ENCODE measurements at places on chromosomes 7 and 10.

DNA sequence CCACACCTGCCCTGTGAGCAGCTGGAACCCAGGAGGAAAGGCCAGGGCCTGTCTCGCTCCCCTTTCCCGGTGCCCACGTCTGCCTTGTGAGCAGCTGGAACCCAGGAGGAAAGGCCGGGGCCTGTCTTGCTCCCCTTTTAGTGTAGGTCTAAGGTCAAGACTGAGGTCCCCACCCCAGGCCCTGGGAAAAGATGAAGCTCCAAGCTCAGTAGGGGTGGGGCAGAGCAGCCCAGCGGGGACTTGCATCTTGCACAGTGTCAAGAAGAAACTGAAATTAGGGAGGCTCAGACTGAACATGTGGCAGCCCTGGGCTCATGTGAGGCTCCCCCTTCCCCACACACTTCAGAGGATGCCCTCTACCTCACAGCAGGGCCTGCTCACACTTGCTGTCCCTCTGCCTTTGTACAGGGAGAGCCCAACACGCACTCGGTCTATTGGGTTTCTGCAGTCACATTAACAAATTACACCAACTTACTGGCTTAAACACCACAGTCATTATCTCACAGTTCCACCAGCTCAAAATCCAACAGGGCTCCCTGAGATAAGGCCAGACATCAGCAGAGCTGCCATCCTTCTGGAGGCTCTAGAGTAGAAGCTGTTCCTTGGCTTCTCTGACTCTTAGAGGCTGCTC is 12.4 kb downstream of the POLL start:
- no peak for DNase-seq

GRCh38 chr10:11950325-11951018 is 92.1 kb downstream of the UPF2 start:
- DNase-seq: no peak

DNA sequence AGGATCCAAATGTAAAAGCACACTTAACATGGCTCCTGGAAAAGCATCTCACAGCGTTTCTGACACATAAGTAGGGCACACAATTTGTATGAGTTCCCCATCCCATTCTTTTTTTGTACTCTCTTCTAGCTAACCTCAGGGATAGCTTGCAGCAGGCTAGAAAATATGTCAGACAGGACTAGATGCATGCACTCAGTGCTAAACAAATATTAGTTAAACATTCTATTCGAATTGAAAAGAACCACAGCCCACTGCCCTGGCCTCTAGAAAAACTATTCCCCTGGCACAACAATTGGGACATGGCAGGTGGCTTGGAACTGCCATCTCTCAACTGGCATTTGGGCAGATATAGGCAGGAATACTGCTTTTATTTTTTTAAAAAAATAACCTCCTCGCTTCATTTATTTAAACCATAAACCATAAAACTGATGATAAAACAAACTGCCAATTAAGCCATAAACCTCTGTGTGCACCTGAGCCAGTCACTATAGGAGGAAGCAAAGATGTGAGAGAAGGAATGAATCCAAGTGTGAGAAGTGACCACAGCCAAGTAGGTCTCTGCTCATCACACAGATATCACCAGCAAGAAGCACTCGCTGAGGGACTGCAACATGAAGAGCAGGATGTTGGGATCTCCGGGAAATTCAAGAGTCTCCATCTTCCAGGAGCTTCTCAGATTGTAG is 394.1 kb downstream of the NEBL start:
- DNase-seq: no peak

DNA sequence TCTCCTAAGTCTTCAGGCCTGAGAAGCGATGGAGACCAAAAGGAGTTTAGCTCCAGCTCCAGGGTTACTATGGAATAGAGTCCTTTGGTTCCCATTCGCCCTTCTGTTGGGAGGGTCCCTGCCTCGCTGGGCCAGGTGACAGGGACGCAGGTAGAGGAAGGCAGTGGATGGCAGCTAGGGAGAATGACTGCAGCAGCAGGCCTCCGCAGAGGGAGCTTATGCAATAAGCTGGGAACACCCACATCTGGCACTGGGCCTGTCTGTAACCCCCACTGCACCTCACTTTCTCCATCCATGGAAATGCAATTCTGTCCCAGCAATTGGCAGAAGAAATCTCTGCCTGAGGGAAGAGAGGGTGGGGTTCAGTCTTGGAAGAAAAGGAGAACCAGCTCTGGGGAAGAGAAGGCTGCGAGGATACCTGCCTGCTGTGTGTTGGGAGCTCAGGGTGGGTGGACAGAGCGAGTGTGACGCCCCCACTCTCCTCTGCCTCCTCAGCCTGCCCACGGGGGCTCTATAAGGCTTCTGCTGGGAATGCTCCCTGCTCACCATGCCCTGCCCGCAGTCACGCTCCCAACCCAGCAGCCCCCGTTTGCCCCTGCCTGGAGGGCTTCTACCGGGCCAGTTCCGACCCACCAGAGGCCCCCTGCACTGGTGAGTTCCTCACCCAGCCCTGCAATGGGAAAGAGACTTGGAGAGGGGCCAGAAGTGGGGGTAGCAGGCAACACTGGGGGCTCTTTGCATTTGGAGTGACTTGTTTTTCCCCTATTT is 10.3 kb downstream of the EPHB6 start:
- DNase-seq: no peak

- no peak for DNase-seq
Measured at GRCh38 chr7:41108821-41109220, 594.1 kb downstream of the INHBA start.

GRCh38 chr10:27529010-27529783 is 25.1 kb downstream of the RAB18 start:
- DNase-seq: no peak

- DNase-seq: no peak
Measured at GRCh38 chr10:86079088-86079487, 287.5 kb downstream of the GRID1 start.
